ENCODE measurements at places on chromosomes 2 and 18.

GRCh38 chr2:70930371-70931329, 5.0 kb upstream of the ATP6V1B1 start:
- no peak for DNase-seq

DNA sequence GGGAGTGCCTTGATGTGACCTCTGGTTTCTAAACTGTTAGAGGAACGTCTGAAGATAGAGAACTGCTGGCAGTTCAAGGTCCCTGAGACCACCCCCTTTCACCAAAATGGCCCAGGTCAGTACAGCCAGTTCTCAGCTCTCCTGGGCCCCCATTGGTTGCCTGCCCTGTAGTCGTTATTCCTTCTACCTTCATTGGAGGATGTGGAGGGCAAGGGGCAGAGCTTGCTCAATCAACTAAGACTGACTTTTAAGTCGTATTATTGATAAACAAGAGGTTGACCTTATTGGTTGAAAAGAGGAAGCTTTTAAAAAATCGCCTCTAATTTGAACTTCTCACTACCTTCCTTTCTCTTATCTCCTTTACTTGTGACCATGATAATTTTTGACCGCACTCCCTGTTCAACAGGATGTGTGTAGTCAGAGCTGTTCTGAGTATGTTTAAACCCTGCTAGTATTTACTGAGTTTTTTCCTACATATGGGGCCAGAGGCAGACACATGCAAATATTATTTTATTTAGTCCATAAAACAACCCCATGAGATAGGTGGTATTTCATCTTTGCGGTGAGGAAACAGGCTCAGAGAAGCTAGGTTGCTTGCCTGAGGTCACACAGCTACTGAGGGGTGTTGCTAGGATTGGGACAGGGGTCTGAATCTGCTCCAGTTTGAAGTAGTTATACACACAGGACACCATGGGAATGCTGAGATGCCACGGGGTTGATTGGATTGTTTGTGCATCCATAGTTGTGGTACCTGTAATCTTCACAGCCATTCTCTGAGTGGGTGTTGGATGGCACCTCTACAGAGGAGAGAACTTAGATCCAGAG, 65.9 kb downstream of the TMEM247 start:
- DNase-seq: no peak

DNA sequence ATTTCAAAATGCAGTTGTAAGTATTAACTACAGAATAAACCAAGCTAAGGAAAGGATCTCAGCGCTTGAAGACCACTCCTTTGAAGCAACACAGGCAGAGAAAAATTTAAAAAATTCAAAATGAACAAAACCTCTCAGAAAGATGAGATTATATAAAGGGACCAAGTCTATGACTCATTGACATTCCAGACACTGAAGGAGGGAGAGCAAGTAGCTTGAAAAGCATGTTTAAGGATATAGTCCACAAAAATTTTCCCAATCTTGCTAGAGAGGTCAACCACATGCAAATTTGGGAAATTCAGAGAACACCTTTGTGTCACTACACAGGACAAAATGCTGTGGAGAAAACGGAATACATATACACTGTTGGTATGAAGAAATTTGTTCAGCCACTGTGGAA, 112.6 kb upstream of the MC4R start:
- DNase-seq: no peak

GRCh38 chr18:45628979-45629958, 14.0 kb downstream of the SLC14A2 start:
- no peak for DNase-seq

GRCh38 chr2:52264488-52264887, 1232.6 kb upstream of the NRXN1 start:
- DNase-seq: peak; percentile 80

DNA sequence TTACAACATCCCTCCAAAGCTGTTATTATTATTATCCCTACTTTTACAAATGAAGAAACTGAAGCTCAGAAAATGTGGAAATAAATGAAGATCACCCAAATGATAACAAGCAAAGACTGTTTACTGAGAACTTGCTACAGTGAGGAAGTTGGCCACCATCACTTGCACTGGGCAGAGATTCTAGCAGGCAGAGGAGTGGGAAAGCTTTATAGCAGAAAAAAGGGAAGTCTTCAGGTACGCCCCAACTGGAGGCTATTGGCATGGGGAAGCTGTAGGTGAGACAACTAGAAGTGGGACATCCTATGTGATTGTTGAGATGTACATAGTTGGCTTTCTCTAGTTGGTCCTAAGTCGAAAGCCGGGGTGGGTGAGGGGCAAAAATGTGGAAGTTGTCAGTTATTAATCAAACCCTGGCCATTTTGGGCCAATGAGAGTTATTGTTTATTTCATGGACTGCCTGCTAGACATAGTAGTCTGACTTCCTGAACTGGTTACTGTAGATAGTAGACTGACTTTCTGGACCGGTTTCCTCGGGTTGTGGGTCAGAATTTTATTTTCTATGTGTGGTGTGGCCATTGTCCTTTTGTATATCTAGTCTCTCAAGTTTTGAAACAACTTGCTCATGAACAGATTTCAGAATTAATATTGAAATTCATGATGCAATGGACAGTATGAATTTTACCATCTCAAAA, 40.2 kb upstream of the STAT4 start:
- DNase-seq: no peak
